ENCODE measurements at places on chromosomes 6 and 20. TPM values are rescaled to one million over a fixed set of nuclear protein-coding genes. Genes with fewer than 3 reads are reported as not detected.

The ECT2L gene
- not detected for total RNA-seq

The MYLK4 gene
- total RNA-seq = 0.09 TPM

The NSFL1C gene
- 144 TPM for total RNA-seq

The ADA gene
- total RNA-seq = 56.3 TPM

The ADAM33 gene
- total RNA-seq = 0.14 TPM

The HDGFL1 gene
- not detected for total RNA-seq

The SLC35D3 gene
- total RNA-seq = 0.07 TPM

The ENPP1 gene
- 1.3 TPM for total RNA-seq

The TMEM217 gene
- 0.60 TPM for total RNA-seq

All from A549 treated with dexamethasone at 1 μM for 4 hours (cell line).